ENCODE measurements at places on chromosomes 1 and 21. TPM values are rescaled to one million over a fixed set of nuclear protein-coding genes. Genes with fewer than 3 reads are reported as not detected.
A peak's percentile ranks its signal among the peaks of the same experiment; 100 is the strongest.

Gene ASAP3
- 0.37 TPM for total RNA-seq

Gene CELA2A
- not detected for total RNA-seq

Gene ZNF496
- 2.0 TPM for total RNA-seq

GRCh38 chr1:58340185-58340584, 206.3 kb downstream of the OMA1 start:
- ATAC-seq: no peak

DNA sequence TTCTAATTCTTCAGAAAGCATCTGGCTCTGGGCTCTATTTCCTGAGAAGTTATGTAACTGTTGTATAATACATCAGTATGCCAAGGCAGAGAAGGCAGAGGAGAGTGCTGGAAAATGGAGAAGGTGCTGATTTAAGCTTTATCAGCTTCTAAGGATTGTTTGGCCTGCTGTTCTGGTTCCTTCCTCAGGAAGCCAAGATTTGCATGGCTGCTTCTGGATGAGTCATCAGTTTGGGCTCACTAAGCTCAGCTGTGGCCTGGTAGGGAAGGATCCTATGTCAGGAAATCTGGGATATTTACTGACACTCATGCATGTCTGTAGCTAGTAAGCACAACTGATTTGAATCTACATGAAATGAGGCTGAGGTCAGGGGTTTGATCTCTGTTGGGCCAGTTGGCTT, 73.2 kb upstream of the ADGRL4 start:
- ATAC-seq: no peak

DNA sequence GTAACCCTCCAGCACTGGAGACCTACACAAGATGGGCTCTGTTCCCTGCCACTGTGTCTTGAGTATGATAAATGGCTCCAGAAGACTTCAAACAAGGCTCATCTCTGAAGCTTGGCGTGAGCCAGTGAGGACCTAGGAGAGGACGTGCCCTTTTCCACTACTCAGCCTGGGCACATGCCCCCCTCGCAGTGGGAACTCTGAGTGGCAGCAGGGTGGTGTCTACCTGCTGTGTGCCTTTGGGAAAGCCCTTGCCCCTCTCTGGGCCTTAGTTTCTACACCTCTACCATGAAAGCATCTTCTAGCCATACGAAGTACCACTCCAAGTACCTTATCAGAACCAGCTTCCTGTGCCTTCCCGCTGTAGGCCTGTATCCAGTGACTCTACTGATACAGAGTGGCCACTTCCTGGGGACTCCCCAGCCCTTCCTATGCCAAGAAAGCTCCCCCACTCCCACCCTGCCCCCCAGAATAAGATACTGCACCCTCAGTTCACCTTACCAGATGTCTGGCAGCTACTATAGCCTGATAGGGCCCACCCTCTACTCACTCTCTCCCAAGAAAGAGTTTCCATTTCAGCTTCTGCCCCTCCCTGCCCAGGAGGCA, 3.1 kb upstream of the MOB3C start:
- ATAC-seq: no peak

DNA sequence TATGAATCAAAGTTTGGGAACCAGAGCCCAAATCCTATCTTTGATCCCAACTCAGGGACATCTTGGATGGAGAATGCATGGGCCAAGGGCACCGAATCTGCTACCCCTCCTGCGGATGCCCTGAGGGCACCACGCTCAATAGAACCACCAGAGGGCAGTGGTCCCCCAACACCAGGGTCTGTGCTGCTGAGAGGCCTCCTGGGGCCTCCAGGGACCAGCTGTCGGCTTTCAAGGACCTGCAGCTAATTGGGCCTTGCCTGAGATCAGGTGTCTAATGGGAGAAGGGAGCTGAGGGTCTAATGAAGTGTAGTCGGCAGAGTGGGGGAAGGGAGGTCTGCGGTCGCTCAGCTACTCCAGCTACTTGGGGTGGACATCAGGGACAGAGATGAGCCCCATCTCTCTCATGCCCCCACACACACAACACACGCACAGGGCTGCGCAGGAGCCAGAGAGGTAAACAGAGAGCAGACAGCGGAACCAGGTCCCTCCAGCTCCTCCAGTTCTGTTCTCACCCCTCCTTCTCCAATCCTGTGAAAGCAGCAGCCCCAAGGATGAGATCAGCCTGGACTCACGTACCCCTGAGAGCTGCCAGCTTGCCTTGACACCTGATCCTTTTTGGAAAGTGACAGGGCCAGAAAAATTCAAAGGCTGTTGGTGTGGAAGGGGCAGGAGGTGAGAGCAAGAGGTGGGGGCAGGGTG, 34.9 kb upstream of the PPP1R15B start:
- ATAC-seq: peak; percentile 61

GRCh38 chr1:77513839-77514763, 168.4 kb downstream of the ZZZ3 start:
- ATAC-seq: no peak

- no peak for ATAC-seq
Measured at GRCh38 chr1:235553112-235553551, 48.9 kb upstream of the B3GALNT2 start.

- no peak for ATAC-seq
Measured at GRCh38 chr1:114025609-114026401, 46.5 kb downstream of the OLFML3 start.

DNA sequence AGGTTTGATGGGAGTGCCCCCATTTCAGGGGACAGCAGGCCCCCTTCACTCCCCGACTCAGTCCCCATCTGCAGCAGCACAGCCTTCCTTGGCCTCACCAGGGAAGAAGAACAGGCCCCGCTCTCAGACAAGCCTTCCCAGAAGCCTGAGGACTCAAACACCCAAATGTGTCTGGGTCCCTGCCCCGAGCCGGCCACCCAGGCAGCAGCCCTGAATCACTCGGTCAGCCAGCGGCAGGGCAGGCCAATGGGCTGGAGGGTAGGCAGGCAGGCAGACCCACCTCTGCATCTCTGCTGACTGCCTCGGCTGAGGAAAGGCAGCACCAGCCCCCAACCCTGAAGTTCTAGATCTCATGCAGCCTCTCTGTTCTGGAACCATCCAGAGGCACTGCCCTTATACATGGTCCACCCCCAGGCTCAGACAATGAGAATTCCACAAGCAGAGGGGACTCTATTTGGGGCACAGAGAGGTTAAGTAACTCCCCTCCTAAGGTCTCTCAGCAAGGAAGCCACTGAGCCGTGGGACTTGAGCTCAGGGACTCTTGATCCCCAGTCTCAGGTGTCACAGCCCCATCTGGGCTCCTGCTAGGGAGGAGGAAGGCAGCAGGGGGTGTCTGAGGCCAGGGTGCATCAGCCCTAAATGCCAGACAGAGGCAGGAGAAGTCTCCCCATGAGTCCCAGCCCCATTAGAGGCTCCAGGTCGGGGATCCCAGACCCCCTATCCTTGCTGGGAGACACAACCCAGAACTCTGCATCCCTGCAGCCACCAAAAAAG, 33.2 kb upstream of the RUNX3 start:
- ATAC-seq: no peak

DNA sequence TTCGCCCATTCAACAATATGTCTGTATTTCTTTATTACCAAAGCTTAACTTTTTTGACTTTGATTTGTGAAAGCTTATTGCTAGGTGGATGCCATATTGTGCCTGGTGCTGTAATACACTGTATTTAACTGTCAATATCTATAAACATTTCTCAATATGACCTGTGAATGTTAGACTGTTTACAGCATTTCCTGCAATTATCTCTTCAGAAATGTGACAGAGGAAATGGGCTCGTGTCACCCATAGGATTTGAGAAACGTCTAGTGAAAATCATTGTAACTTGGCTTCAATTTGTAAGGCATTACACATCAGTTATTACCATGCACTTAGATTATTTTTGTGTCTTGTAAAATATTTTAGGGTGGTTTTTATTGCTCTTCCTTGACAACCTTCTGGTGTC, 237.8 kb upstream of the ADGRL2 start:
- ATAC-seq: no peak

- ATAC-seq: peak; percentile 20
Measured at GRCh38 chr1:59142311-59143132, 154.4 kb upstream of the FGGY start.

GRCh38 chr1:47967864-47968555, 29.2 kb downstream of the TRABD2B start:
- no peak for ATAC-seq

DNA sequence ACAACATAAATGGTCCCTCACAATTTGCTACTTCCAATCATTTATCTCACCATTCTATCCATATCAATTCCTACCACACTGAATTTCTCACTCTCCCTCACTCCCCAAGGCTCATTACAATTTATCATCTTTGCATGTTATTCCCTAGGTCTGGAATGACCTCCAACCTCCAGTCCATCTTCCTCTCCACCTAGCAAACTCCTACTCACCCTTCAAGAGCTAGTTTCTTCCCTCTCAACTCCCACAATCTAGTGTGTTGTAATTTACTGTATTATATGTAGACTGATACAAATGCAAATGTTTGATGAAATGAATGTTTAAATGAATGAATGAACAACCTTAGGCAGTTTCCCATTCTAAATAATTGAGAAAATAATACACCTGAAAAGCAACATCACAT, 3.6 kb downstream of the TUT4 start:
- no peak for ATAC-seq

GRCh38 chr1:3495776-3496745, 41.6 kb downstream of the ARHGEF16 start:
- ATAC-seq: no peak

DNA sequence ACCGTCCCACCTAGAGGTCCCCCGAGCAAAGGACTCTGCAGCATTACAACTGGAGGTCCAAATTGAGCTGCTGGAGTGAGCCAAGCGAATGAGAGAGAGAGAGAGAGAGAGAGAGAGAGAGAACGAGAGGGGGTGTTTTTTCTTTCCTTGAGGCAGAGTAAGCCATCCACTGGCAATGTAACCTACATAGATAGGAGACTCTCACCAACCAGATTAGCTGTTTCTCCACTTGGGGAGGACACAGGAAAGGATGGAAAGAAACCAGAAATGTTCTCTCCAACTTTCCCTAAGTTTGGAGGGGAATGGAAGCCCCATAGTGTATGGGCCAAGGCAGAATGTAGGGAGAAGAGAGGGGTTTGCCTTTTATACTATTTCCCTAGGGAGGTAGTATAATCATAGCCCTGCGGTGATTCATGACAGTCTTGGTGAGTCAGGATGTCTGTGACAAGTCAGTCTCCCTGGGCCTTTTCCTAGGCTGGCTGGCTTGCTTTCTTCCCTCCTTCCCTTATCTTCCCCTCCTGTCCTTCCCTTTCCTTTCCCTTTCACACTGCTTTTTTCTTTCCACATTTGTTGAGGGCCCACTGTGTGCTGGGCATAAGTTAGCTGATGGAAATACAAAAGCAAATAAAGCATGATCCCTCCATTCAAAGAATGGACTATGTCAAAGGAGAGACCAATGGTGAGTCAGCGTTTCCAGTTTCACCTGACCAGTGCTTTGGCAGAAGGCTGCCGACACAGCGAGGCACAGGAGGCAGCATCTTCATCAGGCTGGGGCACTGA, 7.1 kb downstream of the FNDC7 start:
- ATAC-seq: peak; percentile 64

GRCh38 chr1:198909973-198910372, 271.1 kb downstream of the PTPRC start:
- no peak for ATAC-seq

DNA sequence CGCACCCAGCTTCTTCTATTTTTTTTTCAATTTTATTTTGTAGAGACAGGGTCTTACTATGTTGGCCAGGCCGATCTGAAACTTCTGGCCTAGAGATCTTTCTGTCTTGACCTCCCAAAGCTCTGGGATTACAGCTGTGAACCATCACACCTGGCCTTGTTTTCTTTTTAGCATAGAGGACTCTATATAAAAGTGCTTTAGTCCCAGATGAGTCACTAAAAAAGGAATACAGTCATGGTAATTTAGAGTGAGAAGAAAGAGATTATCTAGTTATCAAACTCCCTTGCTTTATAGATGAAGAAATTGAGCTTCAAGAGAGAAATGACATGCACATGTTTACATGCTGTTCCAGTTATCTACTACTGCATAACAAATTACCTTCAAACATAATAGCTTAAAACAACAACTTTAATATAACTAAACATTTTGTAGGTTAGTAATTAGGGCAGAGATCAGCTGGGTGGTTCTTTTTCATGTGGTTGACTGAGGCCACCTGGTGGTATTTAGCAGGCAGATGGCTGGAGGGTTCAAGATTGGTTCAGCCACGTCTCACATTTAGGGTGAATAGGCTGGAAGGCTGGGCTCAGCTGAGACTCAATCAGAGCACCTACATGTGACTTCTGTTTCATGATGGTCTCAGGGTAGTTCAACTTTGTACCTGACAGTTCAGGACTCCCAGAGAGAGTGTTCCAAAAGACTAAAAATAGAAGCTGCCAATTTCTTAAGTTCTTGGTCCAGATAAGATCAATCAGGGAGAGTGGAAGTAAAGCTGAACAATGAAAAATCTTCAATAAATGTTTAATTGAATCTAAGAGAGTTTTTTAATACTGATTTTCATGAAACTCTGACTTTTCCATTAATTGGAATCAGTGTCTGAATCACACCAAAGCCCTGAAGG, 16.9 kb upstream of the MTF2 start:
- peak; percentile 75 for ATAC-seq

- no peak for ATAC-seq
Measured at GRCh38 chr1:30721812-30722537, 1.4 kb downstream of the MATN1 start.

DNA sequence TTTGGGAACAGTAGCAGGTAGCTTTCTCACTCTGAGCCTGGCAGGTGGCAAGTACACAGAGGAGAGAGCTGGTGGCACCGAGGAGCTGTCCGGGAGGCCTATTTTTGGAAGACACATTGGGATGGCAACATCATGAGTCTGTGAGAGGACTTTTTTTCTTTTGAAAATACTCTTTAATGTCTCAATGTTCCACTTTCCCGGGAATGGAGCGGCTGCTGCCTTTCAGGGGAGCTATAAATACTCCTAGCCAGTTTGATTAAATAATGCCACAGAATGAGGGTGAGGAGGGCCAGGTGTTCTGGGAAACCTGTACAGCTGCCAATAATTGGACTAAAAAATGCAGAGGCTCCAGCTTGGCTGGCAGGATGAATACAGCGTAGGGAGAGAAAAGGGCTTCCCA, 93.3 kb upstream of the COG2 start:
- ATAC-seq: no peak

GRCh38 chr1:39540504-39541031, 36.0 kb downstream of the PABPC4 start:
- ATAC-seq: no peak

DNA sequence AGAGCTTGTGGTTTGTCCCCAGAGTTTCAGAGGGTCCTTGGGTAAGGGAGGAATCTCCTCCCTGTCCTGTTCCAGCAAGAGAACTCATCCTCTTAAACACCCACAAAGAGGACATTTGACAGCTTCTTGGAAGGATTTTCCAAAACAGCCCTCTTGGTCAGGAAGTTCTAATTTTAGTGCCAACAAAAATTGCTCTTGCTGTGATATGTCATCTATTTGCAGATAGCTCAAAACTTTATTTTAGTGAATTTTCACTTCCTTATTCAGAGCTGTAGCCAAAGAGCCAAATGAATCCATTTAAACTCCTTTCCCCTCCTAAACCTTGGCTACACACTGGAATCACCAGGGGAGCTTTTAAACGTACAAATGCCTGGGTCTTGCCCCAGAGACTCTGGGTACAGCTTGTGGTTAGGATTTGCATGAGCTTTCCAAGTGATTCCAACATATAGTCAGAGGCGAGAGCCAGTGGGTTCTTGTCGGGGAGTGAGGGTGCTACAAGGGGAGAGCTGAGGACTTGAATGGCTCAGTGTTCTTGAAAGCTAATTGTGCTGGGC, 11.8 kb upstream of the RASSF5 start:
- ATAC-seq: no peak
